ENCODE measurements at places on chromosomes 5 and 9. TPM values are rescaled to one million over a fixed set of nuclear protein-coding genes. Genes with fewer than 3 reads are reported as not detected.

Gene PAXX
- total RNA-seq = 7.8 TPM

Gene ZNF883
- 1.4 TPM for total RNA-seq

Gene MRPL36
- total RNA-seq = 87.8 TPM

Gene EMB
- 36.0 TPM for total RNA-seq

Gene SPINK7
- total RNA-seq = 37.3 TPM

Gene OR13C4
- not detected for total RNA-seq

Gene CRHBP
- total RNA-seq = not detected

Gene HAUS6
- 20.1 TPM for total RNA-seq

Gene PRRT1B
- total RNA-seq = not detected
